ENCODE measurements at places on chromosomes 1 and 21.

DNA sequence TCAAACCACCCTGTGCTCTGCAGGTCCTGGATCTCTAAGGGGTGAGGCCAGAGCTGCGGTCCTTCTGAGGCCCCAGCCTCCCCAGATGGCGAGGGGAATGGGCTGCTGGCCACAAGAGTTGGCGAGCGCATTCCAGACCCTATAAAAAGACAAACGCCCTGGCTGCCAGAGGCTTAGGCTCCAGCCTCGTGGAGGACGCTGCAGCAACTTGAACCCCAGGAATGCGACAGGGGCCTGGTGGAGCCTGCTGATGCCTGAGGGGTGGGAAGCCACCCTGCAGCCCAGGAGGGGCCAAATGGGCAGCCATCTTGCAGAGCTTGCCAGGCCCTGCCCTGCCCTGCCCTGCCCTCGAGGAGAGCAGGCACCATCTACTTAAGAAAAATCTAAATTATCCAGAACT is 8.6 kb downstream of the CACNA1S start:
- DNase-seq = no peak

DNA sequence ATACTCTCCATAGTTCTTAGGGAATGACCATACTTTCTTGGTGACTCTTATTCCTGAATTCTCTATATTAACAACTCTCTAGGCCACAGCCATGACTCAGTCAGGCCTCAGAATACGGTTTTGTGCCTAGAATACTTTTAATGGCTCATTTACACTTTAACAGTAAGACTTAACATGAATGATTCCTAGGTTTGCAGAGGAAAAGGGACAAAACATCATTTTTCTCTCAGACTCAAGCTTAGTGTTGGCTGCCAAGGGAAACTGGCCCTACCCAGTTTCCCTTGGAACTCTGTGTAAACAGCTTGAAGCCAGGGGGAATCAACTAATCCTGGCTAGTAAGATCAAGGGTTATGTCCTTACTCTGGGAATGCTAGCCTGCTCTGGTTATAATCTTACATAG is 164.9 kb upstream of the PKN2 start:
- DNase-seq = no peak

DNA sequence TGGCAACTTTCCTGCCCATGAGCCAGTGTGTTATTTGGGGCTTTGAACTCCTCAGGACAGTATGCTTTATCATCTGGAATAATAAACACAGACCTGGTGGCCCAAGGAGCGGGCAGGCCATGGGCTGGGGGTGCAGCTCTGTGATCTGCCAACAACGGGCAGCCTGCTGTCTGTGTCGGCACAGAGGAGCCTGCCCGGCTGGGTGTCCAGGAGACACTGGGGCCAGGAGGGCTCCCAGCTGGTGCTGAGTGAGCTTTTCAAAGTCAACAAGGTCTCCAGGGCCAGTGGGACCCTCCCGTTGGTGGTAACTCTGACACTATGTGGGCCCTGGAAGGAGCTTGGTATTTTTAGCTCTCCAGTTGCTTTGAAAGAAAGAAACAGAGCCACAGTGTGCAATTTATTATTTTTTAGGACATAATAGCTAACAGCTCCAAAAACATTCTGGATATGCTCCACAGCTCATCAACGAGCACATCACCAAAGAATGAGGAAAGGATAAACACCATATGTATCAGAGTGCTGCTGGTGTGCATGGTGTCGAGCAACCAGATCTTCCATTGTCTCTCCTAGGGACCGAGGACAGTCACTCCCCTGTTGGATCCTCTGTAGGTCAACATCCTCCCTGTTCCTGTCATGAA is 488.7 kb upstream of the USP24 start:
- no peak for DNase-seq

DNA sequence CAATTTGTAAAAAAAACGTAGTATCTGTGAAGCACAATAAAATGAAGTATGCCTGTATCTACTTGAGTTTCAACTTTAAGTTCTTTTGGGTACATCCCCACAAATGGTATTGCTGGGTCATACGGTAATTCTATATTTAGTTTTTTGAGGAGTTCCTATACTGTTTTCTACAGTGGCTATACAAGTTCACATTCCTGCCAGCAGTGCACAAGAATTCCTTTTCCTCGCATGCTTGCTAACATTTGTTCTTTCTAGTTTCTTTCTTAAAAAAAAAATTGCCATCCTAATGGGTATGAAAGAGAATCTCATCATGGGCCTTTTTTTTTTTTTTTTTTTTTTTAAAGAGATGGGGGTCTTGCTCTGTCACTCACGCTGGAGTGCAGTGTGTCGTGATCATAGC is 41.9 kb downstream of the UCK2 start:
- DNase-seq = no peak

GRCh38 chr1:207844371-207844770 is 66.6 kb downstream of the CD34 start:
- DNase-seq = no peak

DNA sequence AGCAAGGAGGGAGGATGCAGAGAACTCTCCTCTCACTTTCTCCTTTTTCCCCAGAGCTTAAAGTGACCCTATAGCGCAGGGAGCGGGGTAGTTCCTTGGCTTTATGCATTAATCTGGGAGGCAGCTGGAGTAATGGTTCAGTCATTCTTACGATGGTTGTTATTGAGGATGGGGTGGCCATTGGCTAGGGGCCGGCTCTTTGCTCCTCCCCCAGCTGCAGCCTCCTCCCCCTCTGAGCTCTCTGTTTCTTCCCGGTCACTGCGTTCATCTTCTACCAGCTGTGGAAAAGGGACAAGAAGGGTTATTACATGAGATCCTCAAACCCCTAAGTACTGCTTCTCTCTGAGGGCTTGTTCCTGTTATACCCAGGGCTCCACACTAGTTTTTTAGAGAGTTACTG is 8.6 kb downstream of the CERS2 start:
- DNase-seq = no peak

- no peak for DNase-seq
These were observed 93.2 kb downstream of the PRDM2 start for GRCh38 chr1:13793088-13793730.

DNA sequence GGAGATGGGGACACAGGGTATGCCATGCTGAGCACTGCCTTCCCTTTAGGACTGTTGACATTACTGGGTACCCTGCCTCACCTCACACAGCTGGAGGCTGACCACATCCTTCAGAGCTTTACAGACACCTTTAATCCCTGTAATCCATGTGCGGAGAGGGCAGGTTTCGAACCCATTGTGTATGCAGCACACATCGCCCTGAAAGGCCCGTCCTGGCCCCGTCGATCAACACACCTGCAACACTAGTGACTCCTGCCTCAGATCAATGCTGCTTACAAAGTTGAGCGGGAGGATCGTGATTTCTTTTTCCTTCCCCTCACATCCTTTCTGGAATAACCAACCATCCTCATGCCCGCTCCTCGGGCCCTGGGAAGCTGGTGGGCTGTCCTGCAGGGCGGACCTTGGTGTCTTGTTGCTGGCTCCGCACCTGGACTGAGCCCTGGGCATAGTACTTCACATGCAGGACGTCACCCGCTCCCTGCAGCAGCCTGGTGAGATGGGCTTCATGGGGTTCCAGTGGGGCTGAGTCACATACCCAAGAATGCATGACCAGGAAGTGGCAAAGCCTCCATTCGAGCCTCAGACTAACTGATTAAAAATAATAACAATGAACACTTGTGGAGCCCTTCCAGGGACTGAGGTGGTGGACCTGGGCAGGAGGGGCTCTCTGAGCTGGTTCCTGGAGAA is 403.6 kb downstream of the PTPRU start:
- no peak for DNase-seq

DNA sequence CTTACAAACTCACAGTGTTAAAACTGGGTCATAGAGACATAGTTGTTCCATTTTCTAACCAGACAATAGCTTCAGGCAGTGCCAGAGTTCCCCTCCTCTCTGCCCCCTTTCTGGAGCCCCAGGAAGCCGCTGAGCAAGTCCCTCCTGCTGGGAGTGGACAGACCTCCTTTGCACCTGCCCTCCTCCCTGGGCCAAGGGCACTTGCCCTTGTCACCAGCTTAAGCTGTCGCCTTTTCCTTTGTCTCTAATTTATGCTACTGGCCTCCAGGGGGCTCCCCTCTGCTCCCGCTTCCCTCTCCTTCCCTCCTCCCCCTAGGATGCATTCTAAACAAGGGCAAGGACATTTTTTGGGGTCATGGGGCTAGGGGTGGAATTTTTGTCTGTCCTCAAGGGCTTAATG is 182.4 kb downstream of the MIS18A start:
- DNase-seq = peak; percentile 38

DNA sequence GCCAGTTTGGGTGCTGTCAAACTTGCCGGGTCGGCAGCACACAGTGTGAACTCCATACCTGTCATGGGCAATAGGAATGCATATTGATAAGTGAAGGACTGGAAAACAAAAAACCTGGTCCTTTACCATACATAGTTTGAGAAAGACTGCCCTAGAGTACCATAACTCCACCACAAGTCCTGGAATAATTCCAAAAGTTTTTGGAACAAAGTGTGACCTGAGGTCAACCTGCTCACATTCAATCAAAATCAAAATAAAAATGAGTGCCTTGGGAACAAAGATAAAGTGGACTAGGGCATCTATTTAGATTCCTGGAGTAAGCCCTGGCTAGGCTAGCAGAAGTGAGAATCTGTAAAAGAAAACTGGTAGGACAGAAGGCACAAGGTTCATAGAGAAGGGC is 7.6 kb downstream of the PEX19 start:
- no peak for DNase-seq

DNA sequence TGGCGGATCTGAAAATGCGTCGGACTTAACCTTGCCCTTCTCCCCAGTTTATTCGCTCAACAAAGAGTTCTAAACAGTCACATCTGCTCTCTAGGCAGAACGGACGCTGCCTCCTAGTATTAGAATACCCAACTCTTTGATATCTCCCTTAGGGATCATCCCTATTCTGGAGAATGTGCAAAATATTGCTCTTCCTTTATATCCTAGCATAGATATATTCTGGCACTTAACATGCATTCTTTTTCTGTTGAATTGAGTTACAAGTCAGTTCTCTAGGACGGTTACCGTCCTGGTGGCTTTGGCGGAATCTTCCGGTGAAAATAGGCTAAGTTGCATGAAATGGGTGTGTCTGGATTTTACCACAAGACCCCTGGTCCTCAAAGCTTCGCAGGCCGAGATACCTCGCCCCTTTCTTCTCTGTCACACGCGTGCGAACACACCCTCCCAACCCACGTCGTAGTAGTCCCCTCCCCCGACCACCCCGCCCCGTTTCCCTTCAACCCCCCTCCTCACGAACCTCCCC is 501 bp upstream of the DNAJC6 start:
- DNase-seq = no peak

DNA sequence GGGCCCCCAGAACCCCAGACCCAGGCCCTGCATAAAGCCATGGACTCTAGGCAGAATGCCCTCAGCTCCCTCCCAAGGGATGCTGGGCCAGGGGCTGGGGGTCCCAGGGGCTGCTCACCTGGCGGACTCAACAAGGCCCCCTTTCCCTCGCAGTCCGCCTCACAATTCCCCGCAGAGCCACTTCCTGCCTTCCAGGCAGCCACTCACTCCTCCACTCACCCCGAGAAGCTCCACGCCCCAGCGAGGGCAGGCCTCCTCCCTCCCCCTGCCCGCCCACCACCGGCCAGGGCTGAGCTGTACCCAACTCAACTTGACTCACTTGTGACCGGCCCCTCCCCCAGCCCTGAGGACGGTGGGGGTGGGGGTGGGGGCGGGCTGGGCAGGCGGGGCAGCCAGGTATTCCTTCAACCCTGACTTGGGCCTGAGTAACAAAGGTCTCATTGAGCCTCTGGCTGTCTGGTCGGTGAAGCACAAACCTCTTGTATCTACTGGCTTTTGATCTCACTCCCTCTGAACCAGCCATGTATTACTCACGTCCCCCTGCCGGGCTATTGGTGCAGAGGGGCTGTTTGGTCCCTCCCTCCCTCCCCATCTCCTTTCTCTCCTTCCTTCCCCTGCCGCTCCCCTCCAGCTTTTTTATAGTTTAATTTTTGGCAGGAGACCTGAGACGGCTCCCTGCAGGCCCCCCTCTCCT is 5.9 kb downstream of the BLACAT1 start:
- peak; percentile 51 for DNase-seq

DNA sequence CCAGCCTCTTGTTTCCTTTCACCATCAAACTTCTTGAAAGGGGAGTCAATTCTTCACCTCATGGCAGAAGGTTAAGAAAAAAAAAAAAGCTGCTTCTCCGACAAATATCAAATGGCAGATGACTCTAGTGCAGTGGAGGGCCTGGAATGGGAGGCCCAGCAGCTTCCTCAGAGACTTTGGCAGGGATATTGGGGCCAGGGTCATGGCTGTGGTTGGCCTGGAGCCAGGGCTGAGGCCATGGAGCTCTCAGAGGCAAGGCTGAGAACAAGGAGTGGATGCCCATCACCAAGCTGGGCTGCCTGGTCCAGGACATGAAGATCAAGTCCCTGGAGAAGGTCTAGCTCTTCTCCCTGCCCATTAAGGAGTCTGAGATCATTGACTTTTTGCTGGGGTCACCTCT is 18.7 kb downstream of the MTF1 start:
- no peak for DNase-seq

DNA sequence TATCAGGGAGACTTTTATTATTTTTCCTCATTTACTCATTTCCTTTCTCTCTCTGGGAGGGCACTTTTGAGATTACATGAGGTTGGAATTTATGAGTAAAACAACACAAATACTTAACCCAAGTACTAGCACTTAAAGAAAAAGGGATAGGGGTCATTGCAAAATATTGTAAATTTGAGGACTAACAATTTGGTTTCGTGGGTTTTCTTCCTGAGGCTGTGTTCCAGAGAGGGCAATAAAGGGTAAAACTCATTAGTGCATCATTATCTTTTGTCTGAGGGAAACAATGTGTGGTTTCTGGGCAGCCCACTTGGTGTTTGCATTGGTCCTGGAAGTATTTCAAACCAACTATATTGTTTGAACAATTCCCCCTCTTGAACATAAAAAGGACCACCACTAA is 96.5 kb downstream of the GREM2 start:
- no peak for DNase-seq

GRCh38 chr1:77834771-77835334 is 53.6 kb upstream of the NEXN start:
- no peak for DNase-seq

DNA sequence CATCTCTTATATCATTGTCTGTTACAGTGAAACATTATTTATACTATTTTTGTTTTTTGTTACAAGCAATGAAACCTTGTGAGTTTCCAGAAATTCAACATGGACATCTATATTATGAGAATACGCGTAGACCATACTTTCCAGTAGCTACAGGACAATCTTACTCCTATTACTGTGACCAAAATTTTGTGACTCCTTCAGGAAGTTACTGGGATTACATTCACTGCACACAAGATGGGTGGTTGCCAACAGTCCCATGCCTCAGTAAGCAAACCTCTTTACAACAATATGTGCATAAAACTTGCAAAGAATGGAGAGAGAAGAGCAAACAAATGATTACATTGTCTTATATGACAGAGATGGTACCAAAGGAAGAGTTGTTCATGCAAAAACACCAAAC is 22.4 kb downstream of the CFHR4 start:
- no peak for DNase-seq

Measured in HuH-7 (cell line).